ENCODE measurements at places on chromosomes 5 and 9.

DNA sequence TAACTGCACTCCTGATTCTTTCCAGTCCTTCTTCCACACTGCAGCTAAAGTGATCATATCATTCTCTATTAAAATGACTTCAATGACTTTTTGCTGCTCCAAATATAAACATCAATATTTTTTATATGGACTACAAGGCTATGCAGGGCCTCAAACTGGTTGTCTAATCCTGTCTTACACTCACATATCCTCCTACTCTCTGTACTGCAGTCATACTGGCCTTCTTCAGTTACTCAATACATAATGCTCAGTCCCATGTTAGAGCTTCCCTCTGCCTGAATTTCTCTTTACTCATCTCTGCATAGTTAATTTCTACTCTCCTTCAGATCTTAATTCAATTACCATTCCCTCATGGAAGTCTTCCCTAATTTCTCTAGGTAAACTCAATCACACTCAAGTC lies 3.4 kb downstream of the MEIKIN start:
- DNase-seq: no peak

- DNase-seq: no peak
Observed at GRCh38 chr5:136730426-136730825, 365.1 kb upstream of the TRPC7 start.

DNA sequence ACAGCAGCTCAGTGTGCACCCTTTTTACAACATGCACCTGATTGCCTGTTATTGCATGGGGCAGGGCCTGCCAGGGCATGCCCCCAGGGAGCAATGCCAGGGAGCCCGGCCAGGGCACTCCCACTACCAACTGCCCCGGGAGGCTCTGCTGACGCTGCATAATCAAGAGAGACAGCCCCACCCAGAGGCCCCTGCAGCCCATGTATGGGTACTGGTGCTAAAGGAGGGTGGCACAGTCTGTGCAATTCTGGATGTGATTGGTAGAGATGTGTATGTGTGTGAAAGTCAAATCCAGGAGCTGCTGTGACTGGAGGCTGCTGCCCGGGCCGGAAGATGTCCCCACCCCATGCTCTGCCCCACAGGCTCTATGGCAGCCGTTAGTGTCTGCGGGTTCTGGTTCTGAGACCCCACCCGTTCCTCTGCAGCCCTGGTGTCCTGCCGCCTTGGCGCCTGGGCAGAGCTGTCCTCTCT lies 3.9 kb upstream of the NEURL1B start:
- no peak for DNase-seq

- no peak for DNase-seq
Observed at GRCh38 chr5:33068786-33069185, 357.7 kb downstream of the NPR3 start.

GRCh38 chr9:83304686-83305085 lies 233.5 kb downstream of the FRMD3 start:
- no peak for DNase-seq

DNA sequence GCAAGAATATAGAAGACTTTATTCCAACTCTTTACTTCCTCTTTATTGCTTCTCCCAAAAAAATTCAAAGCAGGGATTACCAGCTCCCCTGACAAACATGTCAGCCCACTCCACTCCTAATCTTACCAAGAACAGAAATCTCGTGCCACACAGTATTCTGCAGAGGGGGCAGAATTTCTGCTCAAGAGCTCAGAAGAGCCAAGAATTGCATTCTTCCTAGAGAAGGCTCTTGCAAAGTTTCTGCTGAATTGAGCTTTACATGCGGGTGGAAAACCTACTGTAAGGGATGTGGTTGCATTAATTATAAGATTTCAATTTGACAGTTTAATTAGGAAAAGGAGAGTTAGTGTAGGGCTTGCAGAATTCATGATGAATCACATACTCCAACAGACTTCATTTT lies 428.5 kb downstream of the CETN3 start:
- no peak for DNase-seq

GRCh38 chr5:13976867-13977830 lies 32.7 kb upstream of the DNAH5 start:
- no peak for DNase-seq

DNA sequence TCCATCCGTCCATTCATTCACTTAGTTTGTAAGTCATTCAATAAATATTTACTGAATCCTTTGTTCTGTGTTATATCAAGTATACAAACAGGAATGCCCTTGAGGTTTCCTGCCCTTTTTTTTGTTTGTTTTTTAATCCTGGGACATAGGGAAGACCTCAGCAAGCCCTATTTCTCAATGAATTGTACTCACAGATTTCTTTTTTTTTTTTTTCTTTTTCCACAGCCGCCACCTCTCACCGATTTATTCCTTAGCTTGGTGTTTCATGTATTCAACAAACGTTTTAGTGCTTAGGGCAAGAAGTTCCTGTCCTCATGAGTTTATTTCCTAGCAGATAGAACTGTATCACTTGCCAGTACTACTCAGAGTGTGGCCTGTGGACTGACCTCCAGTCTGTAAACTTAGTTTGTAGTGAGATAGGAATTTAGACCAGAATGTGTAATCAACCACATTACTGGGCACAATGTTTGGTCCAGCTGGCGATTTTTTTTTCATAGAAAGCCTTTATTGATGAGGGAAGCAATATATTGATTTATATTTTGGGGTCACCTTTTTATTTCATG lies 35.4 kb upstream of the C5orf47 start:
- no peak for DNase-seq

DNA sequence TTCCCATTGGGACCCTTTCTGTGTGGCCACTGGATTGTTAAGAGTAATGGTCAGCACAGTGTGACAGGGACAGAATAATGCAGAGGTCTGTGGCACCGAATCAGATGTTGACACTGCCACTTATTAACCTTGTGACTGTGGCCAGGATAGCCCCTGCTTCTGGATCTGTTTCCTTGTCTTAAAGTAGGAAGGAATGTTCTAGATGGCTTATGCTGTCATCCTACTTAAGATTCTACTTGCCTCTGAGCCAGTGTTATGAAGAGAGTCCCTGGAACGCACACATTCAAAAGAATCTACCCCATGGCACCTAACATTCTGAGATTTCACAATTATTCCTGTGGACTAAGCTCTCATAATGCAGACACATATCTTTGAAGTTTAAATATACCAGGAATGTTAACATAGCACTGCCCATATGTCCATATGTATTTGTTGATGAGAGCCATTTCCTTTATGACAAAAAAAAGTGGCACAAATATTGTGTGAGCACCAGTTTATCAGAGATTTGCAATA lies 612.7 kb downstream of the TLR4 start:
- DNase-seq: no peak

- no peak for DNase-seq
Observed at GRCh38 chr9:136648751-136649150, 14.0 kb upstream of the EGFL7 start.

DNA sequence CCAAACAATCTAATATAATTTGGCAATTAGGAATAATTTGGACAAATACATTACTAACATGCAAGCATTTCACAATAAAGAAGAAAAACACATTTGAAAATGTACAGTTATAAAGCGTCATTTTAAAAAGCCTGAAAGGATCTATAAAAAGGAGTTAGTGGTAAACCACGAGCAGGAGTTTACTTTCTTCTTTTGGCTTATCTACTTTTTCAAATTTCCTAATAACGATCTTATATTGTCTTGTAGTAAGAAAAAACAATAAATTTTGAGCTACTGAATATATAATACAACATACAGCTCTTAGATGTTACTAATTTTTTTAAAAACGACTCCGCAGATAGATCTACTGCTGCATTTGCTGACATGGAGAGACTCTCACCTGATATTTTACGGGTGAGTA lies 79.9 kb downstream of the SMIM23 start:
- no peak for DNase-seq

GRCh38 chr9:16171911-16172310 lies 619.1 kb downstream of the CCDC171 start:
- no peak for DNase-seq

DNA sequence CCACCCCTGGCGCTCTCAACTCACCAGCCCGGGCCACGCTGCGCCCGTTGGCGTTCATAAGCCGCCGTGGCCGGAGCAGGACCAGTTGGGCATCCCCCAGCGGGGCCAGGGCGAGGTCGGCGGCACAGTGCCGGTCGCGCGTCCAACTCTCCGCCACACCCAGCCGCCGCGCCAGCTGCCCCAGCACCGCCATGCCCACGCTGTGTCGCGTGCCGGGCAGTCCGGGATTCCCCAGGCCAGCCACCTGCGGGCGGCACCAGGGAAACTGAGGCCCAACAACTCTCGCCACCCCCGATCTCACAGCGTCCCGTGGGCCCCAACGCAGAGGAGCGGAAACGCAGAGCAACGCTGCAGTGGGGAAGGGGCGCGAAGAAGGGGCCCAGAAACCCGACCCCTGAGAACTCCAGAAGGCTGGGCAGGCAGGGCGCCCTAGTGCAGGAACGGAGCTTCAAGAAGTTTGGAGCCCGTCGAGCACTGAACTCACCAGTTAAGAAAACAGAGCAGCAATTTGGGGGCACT lies 453 bp downstream of the PTRH1 start:
- DNase-seq: no peak

GRCh38 chr5:170783498-170784247 lies at the start of gene GABRP:
Gene GABRP, plus strand, starts transcription at chr5:170783725. Its CDS starts 4,891 bp downstream, at chr5:170788616.
- no peak for DNase-seq

DNA sequence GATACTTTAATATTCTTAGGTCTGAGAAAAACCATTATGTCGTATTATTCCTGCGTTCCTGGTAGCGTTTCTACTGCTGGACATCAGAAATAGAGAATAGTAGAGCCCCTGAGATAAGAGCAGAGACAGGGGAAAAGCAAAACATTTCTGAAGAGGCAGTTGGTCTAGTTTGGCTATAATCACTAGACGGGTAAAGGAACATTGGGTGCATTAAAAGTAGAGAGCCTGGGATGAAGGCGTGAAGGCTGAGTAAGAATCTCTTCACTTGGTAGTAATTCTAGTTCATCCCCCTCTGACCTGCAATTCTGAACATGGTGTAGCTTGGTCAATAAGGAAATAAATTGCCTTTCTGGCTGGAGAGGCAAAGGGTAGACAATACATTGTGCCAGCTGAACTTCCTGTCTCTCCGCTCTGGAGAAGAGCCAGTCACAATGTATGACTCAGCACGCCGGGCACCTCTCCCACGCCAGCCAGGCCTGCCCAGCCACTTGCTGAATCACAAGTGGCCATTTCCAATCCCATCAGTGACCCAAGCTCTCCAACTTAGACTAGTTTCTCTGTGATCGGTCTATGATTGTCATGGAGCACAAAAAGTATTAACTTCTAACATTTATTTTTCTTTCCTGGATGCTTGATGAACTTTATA lies 75.4 kb downstream of the STK32A start:
- no peak for DNase-seq

- no peak for DNase-seq
Observed at GRCh38 chr9:119818726-119819435, 449.6 kb upstream of the BRINP1 start.

- no peak for DNase-seq
Observed at GRCh38 chr9:81519816-81520495, 169.4 kb downstream of the TLE1 start.

DNA sequence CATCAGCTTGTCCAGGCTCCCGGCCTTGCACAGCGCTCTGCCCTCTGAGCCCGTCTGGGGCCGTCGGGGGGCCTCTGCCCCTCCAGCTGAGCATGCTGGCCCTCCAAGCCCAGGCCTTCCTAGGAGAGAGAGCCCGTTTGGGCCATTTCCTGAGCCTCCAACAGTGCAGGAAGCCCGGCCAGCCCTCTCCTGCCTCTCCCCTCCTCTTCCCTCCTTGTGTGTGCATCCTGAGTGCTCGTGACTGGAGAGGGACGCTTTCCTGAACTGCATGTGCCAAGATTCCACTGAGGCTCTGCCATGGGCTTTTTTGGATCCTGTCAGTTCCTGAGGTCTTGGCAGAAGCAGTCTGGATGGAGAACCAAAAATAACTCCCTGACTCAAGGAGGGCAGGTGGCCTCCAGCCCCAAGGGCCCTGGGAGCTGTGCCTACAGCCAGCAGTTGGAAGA lies 15.6 kb downstream of the OLFM1 start:
- no peak for DNase-seq

GRCh38 chr5:132557478-132558172 lies 848 bp downstream of the RAD50 start:
- DNase-seq: no peak

GRCh38 chr5:88660947-88661805 lies 221.8 kb downstream of the MEF2C start:
- no peak for DNase-seq

DNA sequence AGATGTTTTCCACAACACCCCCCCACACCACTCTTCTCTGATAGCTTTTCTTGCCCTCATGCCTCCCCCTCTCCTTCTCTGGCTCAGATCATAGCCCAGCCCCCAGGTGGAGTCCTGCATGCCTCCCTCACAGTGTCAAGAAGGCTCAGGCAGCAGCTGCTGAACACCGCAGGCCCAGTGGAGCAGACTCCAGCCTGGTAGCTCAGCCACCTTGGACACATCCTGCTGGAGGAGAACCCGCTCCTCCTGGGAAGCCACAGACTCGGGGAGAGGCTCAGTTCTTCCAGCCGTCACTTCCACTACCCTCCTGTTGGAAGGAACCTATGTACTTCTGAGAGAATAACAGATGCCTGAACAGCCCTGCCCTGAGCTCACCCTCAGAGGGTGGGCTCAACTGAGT lies 143.4 kb downstream of the SPOCK1 start:
- DNase-seq: no peak

DNA sequence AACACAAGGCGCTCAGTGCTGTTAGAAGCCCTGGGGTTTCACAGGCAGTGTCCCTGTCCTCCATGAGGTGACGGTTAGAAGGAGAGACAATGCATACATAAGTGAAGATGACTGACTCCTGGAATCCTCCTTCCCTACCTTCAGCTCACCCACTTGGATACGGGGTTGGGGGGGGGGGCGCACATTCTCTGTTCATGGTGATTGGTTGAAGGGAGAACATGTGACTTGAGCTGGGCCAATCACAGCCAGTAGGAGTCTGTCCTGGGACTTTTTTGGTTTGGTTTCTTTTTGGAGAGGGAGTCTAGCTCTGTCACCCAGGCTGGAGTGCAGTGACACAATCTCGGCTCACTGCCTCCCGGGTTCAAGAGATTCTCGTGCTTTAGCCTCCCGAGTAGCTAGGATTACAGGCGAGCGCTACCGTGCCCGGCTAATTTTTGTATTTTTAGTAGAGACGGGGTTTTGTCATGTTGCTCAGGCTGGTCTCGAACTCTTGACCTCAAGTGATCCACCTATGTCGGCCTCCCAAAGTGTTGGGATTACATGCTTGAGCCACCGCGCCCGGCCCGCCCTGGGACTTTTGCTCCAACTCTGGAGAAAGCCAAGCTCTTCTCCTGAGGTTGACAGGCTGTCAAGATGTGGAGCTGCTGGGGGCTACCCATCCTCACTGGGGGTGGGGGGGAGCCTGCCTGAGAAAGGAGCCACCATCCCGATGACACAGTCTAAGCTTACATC lies 30.8 kb downstream of the SH3PXD2B start:
- no peak for DNase-seq

GRCh38 chr5:78765756-78766411 lies 117.3 kb upstream of the LHFPL2 start:
- no peak for DNase-seq
